ENCODE measurements at places on chromosomes 5 and 9.

DNA sequence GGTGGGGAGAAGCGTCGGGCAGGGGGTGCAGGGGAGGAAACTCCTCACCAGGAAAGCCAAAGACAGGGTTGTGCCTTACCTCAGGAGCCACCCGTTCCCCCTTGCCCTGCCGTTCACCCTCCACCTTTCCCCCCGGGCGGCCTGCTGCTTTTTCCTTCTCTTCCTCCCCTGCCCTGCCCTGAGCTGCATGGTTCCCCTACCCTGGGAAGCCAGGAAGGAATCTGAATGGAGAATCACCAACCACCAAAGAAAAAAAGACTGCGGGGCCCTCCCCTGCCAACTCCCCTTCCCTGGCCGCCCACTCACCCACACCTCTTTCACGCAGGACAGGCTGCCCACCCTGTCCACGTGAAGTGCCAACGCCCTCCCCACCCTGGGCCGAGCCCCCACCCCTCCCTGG is 820 bp upstream of the NFX1 start:
- no peak for DNase-seq

- no peak for DNase-seq
Observed at GRCh38 chr5:75169516-75169915, 67.2 kb downstream of the ANKRD31 start.

GRCh38 chr9:137380171-137380570 is 42.8 kb downstream of the EXD3 start:
- DNase-seq, result no peak

- no peak for DNase-seq
Observed at GRCh38 chr5:157870837-157871834, 12.2 kb upstream of the CLINT1 start.

DNA sequence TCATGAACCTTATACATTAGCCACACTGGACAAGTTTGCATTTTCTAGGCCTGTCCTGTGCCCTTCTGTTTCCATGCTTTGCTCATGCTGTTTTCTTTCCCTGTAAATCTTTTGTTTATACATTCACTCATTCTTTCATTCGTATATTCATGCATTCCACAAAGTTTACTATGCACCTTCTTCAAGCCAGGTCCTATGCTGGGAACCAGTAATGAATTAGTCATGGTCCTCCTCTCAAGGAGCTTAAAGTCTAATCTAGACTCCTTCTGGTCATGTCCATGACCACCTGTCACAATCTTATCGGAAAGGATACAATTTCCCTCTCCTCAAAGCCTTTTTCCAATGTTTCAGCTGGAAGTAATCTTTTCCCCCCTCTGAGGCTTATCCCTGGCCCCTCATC is 9.1 kb upstream of the XPA start:
- no peak for DNase-seq

GRCh38 chr5:62488531-62488930 is 76.0 kb downstream of the IPO11 start:
- DNase-seq, result no peak

GRCh38 chr9:8241201-8241600 is 441.6 kb upstream of the DMAC1 start:
- DNase-seq, result no peak

DNA sequence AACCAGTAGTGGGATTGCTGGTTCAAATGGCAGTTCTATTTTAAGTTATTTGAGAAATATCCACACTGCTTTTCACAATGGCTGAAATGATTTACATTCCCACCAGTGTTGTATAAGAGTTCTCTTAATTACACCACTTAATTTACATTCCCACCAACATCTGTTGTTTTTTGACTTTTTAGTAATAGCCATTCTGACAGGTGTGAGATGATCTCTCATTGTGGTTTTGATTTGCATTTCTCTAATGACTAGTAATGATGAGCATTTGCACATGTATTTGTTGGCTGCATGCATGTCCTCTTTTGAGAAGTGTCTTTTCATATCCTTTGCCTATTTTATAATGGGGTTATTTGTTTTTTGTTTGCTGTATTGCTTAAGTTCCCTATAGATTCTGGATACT is 688.3 kb downstream of the PRR16 start:
- DNase-seq, result no peak

DNA sequence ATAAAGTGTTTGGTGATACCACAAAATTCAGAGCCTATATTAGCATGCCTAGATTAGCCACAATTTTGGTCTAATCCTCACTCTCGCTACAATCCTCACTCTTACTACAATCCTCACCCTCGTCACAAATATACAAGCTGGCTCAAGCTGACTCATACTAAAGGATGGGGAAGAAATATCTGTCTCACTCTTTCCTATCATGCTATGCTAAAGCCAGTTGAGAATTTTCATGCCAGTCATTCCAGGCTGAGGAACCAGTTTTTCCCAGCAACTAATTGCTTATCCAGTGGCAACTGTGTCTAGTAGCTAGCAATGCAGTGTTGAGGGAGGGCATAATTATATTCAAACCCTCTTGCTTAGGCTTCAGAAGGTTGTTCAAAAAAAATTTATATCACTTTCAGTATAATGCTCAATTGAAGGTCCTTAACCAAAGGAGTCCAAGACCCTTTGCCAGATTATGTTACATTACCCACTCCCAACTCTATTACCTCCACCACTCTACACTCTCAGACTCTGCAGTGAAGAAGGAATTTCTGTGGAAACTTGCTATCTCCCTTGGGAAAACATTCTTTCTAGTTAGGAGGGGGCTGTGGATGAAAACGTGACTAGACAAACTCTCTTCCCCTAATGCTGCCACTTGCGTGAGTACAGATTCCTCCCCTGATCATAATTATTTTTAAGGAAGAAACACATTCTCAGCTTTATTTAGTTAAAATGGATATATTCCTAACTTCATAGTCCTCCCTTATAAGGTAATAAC is 810.3 kb upstream of the ACO1 start:
- DNase-seq, result no peak

DNA sequence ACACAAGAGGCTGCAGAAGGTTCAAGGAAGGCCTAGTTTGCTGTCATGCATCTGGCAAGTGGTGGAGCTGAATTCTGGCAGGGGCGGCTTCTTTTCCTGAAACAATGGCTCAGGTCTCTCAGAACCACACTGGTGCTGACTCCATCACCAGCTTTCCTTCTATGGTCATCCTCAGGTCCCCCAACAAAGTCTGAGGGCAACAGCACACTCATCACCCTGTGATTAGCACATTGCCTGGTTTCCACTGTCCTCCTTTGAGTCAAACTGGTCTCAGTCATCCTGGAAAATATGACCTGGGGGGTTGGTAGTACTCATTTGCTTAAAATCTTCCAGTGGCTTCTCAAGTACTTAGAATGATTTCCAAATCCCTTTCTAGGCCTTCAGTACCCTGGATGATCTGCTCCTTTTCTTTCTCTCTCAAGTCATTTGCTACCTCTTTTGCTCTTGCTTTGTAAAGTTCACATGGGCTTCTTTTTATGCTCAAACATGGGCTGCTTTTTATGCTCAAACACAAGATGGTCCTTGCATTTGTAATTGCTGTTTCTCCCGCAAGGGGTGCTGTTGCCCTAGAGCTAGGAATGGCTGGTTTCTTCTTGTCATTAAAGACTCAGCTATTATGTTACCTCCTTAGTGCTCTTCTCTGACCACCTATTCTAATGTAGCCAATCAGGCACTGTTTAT is 144.9 kb downstream of the ALDH1A1 start:
- no peak for DNase-seq

DNA sequence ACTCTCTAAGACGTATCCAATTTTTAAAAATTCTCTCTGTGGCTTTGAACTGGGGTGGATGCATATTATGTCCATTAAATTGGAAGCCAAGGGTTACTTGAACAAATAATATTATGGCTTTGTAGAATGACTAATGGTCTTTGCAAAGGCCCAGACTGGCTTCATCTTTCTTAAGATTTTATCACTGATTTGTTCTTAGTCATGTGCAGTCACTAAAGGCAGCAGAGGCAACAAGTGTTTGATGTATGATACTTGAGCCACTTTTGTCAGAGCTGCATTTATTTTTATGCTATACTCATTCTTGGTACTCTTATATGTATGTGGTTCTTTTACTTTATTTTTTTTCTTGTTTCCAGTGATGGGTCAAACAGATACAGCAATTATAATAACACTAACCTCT is 152.2 kb downstream of the NR2F1-AS1 start:
- no peak for DNase-seq

GRCh38 chr9:136024696-136025316 is 63.6 kb upstream of the UBAC1 start:
- no peak for DNase-seq

- DNase-seq, result no peak
Observed at GRCh38 chr9:75995066-75995465, 104.6 kb downstream of the PCSK5 start.

DNA sequence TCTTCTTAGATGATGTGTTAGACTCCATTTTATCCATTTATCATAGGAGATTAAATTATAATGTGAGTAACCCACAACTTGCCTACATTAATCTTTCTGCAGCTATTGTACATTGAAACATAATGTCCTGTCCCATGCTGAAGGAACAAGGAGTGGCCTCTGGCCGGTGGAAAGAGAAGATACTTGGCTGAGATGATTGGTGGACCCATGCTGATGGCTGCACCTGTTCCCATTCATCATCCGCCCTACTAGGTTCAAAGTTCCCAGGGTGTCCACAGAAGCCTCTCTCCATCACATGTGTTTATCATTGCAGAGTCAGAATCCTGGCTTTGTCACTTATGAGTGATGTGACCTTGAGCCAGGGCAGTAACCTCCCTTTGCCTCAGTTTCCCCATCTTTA is 24.7 kb downstream of the FBXL7 start:
- DNase-seq, result no peak

DNA sequence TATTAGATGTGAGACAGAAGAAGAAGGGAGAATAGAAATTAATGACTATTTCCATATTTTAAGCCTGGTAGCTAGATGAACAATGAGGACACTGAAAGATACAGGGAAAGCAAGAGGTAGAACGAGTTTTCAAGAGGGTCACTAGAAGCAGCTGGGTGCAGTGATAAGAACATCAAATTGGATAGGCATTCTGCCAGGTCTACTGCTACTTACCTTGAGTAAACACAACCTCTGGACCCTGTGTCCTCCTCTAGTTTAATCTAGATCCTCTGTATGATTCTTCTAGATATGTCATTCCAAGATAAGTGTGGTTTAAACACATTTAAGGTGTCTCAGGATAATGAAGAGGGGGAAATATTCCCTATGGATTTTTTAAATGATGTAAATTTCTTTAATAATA is 31.2 kb downstream of the OTP start:
- DNase-seq, result no peak

- no peak for DNase-seq
Observed at GRCh38 chr9:125861405-125862058, 114.4 kb downstream of the PBX3 start.

DNA sequence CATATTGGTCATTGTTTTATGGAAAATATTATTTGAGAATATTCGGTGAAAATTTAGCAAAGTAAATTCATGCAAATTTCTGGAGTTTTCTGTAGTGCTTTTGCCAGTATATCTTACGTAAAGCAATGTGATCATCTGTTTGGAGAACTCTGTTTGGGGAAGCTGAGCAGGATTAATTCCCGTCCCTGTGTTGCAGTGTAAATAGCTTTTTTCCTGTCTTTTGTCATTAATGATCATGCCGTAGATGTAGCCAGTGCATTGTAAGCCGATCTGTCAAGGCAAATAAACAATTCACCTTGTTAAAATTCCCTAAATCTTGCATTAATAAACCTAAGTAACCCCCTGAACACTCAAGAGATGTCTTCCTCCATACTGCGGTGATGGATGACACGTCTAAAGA is 39.2 kb downstream of the PPIC start:
- no peak for DNase-seq

DNA sequence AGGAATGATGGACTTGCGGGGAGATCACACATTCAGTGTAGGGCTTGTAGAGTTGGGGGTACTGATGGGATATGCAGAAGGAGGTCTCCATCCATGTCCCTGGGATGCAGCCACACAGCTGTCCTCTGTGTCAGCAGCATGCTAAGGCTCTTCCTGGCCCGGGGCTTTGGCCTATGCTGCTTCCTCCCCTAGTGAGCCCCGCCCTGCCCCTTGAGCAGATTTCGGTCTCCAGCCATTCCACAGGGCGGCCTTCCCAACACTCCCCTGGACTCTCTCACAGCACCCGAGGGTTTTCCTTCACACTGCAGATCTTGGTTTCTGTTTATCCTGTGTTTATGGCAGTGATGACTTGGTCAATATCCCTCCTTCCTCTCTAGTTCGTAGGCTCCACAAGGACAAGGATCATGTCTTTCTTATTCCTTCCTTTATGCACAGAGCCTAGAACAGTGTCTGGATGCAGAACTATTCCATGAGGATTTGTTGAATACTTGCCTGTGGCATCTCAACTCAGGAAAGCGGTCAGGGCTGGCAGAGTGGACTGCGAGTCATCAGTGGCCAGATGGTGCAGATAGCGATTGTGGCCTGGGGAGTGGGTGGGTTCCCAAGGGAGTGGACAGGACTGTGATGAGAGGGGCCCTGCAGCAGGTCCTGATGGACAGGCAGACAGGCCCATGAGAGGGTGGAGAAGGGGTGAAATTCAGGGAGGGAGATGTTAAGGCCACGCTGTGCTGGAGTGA is 114.2 kb downstream of the RGS3 start:
- no peak for DNase-seq

DNA sequence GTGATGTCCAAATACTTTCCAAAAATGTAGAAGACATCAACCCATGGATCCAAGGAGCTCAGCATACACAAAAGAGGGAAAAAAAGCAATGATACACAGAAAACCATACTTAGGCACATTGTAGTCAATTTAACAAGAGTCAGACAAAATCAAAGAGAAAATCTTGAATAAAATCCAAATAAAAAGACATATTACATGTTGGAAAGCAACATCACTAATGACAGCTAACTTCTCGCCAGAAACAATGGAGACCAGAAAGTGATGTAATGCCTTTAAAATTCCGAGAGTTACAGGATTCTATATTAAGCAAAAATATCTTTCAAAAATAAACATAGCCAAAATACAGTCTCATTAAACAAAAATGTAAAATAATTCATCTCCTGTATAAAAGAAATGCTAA is 79.8 kb upstream of the SLCO4C1 start:
- DNase-seq, result no peak

GRCh38 chr5:123387313-123387712 is 35.9 kb downstream of the CEP120 start:
- no peak for DNase-seq

- no peak for DNase-seq
Observed at GRCh38 chr5:92041206-92041605, 658.1 kb upstream of the ARRDC3 start.

DNA sequence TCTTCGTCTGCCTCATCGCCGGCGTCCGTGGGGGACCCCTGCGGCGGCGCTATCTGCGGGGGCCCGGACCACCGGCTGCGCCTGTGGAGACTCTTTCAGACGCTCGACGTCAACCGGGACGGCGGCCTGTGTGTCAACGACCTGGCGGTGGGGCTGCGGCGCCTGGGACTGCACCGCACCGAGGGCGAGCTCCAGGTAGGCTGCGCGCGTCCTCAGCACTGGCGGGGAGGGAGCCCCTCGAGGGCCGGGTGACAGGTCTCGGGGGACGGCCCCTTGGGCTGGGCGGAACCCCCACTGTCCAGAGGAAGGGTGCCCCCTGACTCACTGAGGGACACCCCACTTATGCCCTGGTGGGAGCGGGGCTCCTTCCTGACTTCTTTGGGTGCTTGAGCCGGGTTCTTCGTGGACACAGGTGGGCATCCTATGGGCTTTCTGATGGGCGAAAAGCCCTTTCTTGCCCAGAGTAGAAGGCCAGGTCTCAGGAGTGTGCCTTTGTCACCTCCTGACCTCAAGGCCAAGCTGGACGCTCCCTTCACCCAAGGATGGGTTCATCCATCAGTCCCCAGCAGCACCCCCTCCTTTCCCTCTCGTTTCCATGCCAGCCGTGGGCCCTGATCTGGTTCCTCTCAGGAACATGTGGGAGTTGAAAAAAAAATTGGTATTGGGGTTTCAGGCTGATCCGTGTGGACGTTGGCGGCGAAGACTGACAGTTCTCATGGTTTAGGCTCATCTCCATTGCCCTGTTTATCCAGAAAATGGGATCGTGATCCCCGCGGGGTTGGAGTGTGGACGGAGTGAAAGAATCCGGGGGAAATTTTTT is 564 bp downstream of the SLC25A25 start:
- DNase-seq, result no peak

All from cerebellar nuclear complex (tissue), 1 donor.